Stimulated activated CD4-positive, alpha-beta T cell treated with anti-CD3 and anti-CD28 coated beads, Interleukin-4, amount 100 ng/mL, for 1 hour (primary cell): ENCODE measurements at places on chromosomes 11 and 22.
A peak's percentile ranks its signal among the peaks of the same experiment; 100 is the strongest.

DNA sequence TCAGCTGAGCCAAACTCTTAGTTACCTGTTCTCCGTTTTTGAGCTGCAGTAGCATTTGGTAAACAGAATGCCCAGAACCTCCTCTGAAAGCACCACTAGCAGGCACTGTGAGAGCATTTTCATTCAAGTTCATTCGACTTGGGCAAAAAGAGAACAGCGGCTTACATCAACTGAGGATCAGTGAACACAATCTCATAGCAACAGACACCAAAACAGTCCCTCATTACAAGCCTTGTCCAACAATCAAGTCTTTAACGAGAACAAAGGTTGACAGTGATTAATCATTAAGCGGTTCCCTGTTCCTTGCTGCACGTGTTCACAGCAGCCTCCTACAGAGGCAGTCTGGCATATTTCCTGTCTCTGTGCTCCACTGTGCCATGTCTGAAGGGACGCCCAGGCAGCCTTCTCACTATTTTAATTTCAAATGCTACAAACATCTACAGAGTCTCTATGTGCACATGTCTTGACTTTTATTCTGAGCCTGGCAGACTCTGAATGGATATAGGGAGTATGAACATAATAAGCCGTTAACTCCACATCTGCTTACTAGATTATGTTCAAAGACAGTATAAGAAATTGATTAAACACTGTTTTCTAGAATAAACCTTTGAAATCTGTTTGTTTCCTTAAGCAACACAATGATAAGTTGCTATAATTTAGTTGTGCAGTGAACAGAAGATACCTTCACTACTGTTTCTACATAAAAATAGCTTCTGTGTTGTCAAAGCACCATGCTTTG is 88.3 kb upstream of the MTMR2 start:
- DNase-seq = peak; percentile 40

DNA sequence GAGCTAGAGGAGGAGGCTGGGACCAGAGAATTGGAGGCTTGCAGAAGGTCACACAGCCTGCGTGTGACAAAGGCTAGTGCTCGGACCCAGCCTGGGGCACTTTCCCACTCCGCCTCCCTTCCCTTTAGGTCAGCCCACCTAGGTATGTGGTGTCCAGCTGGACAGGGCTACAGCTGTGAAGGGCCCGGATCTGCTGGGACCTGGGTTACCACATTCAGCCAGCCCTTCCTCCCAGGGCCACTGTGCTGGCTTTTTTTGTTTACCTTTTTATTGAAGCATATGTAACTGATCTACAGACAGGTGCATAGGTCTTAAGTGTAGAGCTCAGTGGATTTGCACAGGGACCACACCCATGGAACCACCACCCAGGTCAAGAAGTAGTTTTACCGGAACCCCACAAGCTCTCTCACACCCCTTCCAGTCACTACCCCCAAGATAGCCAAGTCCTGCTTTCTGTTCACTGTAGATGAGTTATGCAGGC is 8.7 kb downstream of the CAPN5 start:
- no peak for DNase-seq

GRCh38 chr11:372809-373715 is 3.8 kb downstream of the B4GALNT4 start:
- DNase-seq = no peak

- no peak for DNase-seq
Observed at GRCh38 chr22:47775686-47776085, 1013.2 kb downstream of the TBC1D22A start.

DNA sequence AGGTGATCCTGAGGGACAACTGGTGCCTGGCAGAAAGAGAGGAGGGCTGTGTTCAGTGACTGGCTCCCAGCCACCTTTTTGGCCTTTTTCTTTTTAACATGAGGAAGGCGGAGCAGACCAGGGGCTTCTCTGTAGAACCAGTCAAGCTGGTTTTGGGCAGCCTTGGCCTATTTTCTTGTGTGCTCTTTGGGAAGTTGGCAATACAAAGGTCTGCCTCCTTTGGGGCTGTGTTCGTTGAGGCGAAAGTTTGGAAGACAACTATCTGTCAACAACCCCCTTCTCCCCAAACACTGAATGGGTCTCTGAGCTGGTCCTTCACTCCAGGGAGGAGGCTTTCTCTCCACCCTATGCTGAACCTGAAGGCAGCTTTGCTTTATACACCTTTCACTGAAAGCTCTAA is 8.5 kb downstream of the MARK2 start:
- no peak for DNase-seq

- no peak for DNase-seq
Observed at GRCh38 chr11:132913886-132914285, 618.4 kb downstream of the OPCML start.

- DNase-seq = no peak
Observed at GRCh38 chr11:23111527-23111926, 251.3 kb upstream of the CCDC179 start.

DNA sequence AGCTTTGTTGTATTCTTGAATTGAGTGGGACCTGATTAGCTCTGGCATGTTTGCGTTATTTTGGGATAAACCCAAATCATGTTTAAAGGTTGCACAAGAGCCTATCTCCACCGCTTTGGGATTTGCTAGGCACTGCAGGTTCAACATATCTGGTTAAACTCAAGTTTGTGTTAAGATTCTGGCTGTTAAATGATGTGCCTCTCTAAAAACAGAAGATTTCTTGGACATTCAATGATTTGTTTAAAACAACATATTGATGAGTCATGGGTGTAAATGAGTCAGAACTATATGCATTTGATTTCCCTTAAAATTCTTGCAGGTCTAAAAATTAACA is 67.4 kb downstream of the AMOTL1 start:
- DNase-seq = no peak

DNA sequence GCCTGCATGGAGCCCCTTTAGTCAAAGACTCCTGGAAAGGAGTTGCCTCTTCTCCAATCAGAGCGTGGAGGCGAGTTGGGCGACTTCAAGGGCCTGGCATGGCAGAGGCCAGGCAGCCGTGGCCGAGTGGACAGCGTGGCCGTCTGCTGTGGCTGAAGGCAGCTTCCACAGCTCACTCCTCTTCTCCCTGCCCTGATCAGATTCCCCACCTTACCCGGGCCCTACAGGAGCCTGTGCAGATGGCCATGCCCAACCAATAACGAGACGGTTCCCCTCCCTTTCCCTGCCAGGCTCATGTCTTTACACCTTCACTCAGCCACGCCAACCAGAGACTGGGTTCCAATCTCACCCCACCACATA is 20.0 kb upstream of the SLC22A12 start:
- no peak for DNase-seq

DNA sequence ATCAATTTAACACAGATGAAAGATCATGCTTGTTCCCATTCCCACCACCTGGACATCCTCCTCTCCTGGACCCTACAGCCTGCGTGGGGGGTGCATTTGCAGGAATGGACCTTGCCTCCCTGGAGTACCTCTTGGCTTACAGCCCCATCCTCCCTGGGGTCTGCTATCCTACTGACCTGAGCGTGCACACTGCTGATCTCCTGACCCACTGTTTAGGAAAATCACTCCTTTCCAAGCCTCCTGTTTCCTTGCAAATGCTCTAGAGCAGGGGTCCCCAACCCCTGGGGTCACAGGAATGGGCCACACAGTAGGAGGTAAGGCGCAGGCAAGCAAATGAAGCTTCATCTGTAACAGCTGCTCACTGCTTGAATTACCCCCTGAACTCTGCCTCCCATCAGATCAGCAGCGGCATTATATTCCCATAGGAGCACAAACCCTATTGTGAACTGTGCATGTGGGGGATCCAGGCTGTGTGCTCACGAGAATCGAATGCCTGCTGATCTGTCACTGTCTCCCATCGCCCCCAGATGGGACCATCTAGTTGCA is 88.2 kb upstream of the SEPTIN5 start:
- DNase-seq = no peak

GRCh38 chr22:35966314-35967045 is 62.1 kb downstream of the RBFOX2 start:
- no peak for DNase-seq

DNA sequence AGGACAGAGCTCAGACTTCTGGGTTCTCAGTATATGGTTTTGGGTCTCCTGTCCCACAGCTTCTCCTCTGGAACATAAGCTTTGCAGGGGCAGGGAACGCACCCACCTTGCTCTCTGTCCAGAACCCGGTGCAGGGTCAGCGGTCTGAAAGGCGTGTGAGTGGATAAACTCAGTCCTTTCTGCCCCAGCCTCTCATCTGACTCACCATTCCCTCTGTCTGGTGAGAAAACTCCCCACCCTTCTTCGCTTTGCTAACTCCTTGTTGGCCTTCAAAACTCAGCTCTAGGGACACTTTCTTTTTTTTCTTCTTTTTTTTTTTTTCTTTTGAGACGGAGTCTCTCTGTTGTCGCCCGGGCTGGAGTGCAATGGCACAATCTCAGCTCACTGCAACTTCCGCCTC is 68.9 kb upstream of the NUP50 start:
- no peak for DNase-seq

- no peak for DNase-seq
Observed at GRCh38 chr11:131219646-131220045, 150.8 kb upstream of the NTM start.

DNA sequence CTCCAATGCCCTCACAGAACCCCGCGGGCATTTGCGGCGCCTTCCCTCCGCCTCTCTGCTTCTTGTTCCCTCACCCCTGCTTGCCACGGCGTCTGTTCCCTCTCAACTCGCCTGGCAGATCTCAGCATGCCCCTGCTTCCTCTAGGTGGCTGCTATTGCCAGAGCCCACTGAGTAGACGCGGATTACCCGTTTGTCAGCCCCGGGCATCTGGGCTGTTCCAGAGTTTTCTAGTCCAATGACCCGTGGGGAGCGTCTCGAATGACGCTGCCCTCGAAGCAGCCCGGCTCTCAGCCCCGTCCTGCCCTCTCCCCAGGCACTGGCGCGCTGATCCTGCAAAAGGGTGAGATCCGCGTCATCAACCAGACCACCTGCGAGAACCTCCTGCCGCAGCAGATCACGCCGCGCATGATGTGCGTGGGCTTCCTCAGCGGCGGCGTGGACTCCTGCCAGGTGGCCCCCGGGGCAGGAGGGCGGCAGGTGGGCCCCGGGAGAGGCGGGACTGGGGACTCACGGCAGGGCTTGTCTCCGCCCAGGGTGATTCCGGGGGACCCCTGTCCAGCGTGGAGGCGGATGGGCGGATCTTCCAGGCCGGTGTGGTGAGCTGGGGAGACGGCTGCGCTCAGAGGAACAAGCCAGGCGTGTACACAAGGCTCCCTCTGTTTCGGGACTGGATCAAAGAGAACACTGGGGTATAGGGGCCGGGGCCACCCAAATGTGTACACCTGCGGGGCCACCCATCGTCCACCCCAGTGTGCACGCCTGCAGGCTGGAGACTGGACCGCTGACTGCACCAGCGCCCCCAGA is 49.7 kb downstream of the ST14 start:
- no peak for DNase-seq

- no peak for DNase-seq
Observed at GRCh38 chr22:20423008-20423905, 14.4 kb downstream of the SCARF2 start.

- DNase-seq = no peak
Observed at GRCh38 chr11:71384561-71384960, 63.6 kb downstream of the DHCR7 start.

GRCh38 chr11:128886406-128887124 is 4.6 kb upstream of the KCNJ5 start:
- no peak for DNase-seq

DNA sequence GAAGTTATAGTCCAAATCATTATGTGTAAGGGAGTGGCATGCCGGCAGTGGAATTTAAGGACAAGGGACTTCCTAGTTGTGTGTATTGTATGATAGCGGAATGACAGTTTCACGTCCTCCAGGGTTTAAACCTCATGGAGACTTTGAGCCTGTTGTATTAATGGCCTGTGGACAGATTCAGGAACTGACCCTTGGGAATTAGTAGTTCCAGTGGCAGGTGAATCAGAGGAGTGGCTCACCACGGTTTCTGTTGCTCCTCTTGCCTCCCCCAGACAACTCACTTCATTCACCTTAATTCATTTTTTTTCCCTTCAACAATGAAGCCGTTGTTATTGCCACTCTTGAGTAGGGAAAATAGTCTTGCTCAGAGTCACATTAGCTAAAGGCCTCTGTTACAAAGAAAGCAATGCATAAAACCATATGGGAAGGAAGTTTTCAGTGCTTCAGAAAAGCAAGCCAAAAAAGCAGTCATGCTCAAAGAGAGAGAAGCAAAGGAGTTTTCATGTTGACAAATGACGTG is 22.6 kb downstream of the AMOTL1 start:
- no peak for DNase-seq

DNA sequence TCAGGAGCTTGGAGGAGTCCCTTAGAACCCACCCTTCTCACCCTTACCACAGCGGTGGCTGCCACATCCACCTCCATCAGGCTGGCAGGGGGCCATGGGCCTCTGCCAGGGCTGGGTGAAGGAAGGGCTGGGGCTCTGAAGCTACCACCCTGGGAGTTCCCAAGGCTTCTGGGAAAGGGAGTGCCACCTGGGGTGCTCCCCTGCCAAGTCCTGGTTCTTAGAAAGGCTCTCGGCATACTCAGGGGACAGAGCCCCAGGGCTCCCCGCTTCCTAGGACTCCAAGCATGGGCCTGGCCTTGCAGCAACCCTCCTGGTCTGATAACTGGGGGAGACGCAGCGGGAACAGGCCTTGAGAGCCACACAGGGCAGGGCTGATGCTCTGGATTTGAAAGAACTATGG is 438 bp upstream of the PLA2G3 start:
- no peak for DNase-seq

GRCh38 chr11:75188671-75189070 is 37.8 kb downstream of the SLCO2B1 start:
- no peak for DNase-seq

- no peak for DNase-seq
Observed at GRCh38 chr11:19441288-19441687, 200.5 kb upstream of the E2F8 start.

GRCh38 chr11:102792604-102793003 is 5.4 kb downstream of the MMP1 start:
- no peak for DNase-seq

GRCh38 chr11:18493310-18493709 is 33.4 kb downstream of the TSG101 start:
- no peak for DNase-seq

GRCh38 chr11:118572061-118572980 is at the start of gene ARCN1:
ARCN1 (plus strand) TSS chr11:118572409; CDS start chr11:118572548, 139 bp downstream.
- peak; percentile 75 for DNase-seq

DNA sequence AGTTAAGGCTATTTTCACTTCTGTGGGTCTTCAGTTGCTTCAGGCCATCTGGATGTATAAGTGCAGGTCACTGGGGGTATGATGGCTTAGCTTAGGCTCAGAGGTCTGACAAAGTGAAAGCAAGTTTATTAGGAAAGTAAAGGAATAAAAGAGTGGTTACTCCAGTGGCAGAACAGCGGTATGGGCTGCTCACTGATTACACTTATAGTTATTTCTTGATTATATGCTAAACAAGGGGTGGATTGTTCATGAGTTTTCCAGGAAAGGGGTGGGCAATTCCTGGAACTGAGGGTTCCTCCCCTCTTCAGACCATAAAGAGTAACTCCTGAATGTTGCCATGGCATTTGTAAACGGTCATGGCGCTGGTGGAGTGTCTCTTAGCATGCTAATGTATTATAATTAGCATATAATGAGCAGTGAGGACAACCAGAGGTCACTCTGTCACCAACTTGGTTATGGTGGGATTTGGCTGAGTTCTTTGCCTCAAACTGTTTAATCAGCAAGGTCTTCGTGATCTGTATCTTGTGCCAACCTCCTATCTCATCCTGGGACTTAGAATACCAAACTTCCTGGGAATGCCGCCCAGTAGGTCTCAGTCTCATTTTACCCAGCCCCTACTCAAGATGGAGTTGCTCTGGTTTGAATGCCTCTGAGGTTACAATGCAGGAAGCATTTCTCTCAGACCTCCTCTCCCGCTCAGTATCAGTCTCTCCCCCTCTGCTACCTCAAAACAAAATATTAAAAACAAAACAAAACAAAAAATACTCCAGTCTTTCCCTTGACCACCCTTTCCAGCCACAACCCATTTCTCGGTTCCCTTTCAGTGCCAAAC is 106.6 kb upstream of the SLC22A12 start:
- no peak for DNase-seq

- no peak for DNase-seq
Observed at GRCh38 chr11:118319337-118319707, 14.8 kb downstream of the CD3E start.
